ENCODE measurements at places on chromosomes 3 and 15.

DNA sequence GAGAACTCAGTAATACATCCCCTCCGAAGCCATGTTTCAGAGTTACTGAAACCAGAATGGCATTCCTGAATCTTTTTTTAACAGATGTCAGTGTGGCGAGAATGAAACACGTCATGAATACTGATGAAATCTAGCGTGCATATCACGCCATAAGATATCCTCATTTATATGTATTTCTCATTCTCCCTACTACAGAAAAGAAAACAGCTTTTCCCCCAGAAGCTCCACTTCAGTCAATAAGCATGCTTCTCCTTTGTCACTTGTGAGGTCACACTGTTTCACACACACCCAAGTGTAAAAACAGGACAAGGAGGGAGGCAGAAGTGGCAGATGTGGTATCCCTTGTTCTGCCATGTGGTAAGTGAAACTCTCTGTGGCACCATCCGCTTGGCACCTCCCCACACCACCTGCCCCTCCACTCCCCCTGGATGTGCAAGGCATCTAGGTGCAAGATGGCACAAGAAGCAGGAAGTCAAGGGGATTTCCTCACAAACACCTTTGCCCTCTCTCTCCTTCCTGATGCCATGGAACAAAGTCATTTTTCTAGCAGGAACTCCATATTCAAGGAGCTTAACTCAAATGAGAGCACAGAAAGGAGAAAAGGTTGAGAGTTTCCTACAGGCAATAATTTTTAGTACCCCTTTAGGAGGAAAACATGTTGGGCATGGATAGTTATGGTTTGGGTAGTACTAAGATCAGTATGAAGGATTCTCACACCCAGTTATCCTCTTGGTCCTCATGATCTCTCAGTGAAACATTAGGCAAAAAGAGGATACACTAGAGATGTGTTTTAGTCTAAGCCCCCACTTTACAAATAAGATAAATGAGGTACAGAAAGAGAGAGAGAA lies 47.5 kb upstream of the FRMD4B start:
- DNase-seq, result no peak

GRCh38 chr3:177724020-177724638 lies 526.8 kb upstream of the TBL1XR1 start:
- no peak for DNase-seq

- DNase-seq, result no peak
These were observed 38.9 kb downstream of the PCSK6 start for GRCh38 chr15:101450403-101451265.

GRCh38 chr3:120640231-120640630 lies 41.8 kb downstream of the HGD start:
- no peak for DNase-seq

DNA sequence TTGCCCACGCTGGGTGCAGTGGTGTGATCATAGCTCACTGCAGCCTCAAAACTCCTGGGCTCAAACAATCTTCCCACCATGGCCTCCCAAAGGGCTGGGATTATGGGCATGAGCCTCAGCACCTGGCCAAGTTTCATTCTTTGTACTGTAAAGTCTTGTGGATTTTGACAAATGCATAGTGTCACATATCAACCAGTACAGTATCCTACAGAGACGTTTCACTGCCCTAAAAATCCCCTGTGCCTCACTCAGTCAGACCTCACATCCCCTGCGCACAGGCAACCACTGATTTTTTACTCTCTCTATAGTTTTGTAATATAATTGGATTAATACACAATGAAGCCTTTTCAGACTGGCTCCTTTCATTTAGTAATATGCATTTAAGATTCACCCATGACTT lies 130.7 kb upstream of the UBE2E1 start:
- DNase-seq, result no peak

- no peak for DNase-seq
These were observed 145.4 kb downstream of the GAP43 start for GRCh38 chr3:115768661-115769060.

- DNase-seq, result no peak
These were observed 8.3 kb upstream of the PRR20G start for GRCh38 chr3:127296166-127296565.

DNA sequence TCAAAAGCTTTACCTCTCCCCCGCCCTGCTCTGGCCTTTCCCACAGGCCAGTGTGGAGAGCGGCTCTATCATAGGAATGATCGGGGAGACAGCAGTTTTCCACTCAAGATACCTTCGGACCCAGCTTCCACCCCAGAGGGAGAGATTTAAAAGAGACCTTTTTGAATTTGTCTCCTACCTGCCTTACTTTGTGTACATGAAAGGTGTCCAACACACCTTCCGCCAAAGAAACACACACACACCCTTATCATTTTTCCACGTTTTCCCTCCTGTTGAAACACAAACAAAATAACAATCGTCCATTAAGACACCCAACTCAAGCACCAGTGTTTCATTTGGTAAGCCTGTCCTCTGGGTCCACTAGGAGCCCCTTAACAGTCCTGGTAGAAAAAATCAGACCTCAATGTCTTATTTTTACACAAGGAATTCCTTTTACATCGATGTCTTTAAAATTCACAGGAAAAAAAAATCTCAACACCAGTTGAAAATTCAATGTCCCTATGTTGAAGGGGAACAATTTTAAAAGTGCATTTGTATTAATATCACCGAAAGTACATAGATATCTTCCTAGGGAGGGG lies 4.0 kb downstream of the HES1 start:
- no peak for DNase-seq

DNA sequence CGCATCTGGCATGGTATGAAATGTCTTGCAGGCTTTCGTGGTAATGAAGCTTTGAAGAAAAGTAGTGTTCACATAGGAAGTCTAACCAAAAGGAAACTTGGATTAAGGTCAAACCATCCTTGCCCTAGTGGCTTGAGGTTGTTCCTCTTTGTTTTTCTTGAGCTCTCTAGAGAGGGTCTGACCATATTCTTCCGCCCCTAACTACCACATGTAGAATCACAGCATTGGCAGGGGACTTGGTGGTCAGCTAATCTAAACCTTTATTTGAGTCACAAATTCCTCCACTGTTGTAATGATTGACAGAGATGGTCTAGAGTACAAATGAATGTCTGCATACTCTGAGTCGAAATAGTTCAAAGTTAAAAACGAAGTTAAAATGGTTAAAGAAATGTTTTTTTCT lies 39.1 kb upstream of the PHLDB2 start:
- DNase-seq, result no peak

- DNase-seq, result no peak
These were observed 44.9 kb downstream of the ABHD5 start for GRCh38 chr3:43735618-43736017.

DNA sequence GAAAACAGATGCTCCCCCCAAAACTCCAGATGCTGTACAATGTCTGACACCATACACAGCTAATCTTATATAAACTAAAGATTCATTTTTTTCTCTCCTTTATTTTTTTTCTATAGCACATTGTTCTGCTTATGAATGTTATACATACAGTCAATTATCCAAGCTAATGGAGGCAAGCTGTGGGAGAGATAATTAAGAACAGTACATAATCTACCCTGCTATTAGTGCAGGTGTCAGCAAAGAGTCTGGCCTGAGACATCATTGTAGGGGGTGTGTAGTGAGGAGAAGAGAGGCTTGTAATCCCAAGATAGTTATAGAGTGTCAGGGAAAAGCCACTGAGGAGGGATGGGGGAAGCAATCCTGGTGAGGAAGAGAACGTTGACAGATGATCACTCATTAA lies 25.4 kb upstream of the CHMP2B start:
- DNase-seq, result no peak

- no peak for DNase-seq
These were observed 613.6 kb downstream of the CADM2 start for GRCh38 chr3:85572426-85572825.

GRCh38 chr3:151813799-151814198 lies at the start of gene AADAC:
AADAC (plus strand) TSS chr3:151814116; CDS start chr3:151814163, 47 bp downstream.
- no peak for DNase-seq

DNA sequence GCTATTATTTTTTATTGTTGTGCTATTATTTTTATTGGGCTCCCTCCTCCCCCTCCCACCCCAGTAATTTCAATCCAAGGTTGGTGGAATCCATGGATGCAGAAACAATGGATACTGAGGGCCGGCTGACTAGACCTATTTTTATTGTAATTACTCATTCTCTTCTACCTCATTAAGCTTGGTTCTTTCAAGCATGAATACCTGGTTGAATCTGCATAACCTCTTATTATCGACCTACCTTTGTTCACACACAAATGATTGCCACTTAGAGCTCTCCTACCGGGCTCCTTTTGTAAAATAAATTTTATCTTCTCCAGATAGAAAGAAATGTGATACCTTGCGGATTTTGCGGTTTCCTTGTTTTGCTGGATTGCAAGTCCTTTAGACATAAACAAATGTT lies 31.6 kb downstream of the BTD start:
- DNase-seq, result no peak

- no peak for DNase-seq
These were observed 278.9 kb upstream of the STT3B start for GRCh38 chr3:31253782-31254181.

- no peak for DNase-seq
These were observed 9.7 kb downstream of the CGNL1 start for GRCh38 chr15:57385923-57386390.

- DNase-seq, result no peak
These were observed 262.1 kb upstream of the TGFBR2 start for GRCh38 chr3:30344288-30344687.

GRCh38 chr3:53167418-53168174 lies 6.6 kb downstream of the PRKCD start:
- DNase-seq, result no peak

DNA sequence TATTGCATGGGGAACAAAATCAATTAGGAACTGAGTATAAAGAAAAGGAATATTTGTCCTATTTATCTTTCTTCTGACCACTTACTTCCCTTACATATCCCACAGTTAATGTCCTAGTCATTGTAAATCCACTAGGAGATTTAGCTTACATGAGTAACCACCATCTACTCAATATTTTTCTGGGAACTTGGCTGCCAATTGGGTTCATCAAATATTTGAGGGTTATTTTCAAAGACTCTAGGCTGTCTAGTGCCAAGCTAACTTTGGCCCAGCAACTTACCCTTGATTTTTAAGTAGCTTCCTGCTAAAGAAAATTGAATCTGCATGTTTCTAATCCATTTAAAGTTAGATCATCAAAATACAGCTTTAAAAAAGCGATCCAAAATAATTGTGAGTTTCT lies 362.5 kb upstream of the EPHA3 start:
- DNase-seq, result no peak
